ENCODE measurements at places on chromosomes 2 and 18. TPM values are rescaled to one million over a fixed set of nuclear protein-coding genes. Genes with fewer than 3 reads are reported as not detected.

Gene SERPINB12
- 62.8 TPM for total RNA-seq

DNA sequence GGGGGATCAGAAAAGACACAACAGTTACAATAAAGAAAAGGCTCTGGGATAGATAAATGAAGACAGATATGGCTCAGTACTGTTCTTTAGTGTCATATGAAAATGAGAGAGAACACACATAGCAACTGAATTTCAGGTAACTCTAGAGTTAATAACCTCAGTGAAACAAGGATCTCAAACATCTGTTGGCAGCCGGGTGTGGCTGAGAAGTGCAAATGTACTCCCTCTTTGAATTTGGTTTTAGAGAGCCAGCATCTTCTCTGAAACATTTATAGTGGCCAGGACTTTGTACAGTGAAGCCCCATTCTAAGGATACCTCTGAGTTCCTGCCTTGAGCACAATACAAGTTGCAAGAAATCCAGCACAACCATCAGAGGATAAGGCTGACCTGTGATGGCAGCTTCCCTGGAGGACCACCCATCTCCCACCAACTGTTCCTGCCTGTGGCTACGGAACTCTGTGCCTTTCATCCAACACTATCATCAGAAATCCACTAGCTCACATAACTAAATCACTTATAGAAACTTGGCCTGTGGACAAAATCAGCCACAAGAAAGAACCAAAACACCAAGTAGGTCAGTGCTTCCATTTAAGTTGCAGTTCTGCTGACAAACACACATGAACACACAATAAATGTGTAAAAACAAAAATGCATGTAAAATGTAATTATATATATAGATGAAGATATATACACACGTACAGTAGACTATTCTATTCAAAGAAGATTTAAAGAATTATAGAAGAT lies 37.3 kb upstream of the PEX13 start:
- DNase-seq: no peak

DNA sequence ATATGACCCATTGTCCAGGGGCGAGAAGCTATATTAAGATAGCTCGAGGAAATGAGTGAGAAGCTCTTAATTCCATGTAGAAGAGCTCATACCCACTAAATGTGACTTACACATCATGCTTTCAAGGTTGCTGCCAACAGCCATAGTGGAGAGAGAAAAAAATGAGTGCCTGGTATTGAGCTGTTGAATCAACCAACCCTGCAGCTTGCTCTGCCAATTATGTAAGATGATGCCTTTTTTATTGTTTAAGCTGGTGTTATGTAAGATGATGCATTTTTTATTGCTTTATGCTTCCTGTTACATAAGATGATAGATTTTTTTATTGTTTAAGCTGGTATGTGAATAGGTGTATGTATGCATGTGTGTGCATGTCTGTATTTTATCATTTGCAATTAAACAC lies 228.2 kb downstream of the CCDC178 start:
- no peak for DNase-seq

DNA sequence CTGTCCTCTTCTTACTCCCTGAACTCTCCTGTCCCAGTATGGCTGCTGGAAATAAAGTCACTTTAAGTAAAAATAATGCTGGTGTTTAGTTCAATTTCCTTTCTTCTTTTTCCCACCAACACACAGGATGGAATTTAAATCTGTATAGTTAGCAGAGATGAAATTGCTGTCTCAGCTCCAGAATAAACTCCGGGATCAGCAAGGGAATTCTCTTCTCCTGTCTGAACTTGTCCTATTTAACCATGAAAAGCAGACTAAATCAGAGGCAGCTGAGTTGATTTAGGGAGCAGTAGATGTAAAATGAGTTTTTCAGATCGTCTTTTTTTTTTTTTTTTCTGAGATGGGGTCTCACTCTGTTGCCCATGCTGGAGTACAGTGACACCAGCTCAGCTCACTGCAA lies 25.9 kb downstream of the TTLL4 start:
- no peak for DNase-seq
